ENCODE measurements at places on chromosomes 5 and 9.

DNA sequence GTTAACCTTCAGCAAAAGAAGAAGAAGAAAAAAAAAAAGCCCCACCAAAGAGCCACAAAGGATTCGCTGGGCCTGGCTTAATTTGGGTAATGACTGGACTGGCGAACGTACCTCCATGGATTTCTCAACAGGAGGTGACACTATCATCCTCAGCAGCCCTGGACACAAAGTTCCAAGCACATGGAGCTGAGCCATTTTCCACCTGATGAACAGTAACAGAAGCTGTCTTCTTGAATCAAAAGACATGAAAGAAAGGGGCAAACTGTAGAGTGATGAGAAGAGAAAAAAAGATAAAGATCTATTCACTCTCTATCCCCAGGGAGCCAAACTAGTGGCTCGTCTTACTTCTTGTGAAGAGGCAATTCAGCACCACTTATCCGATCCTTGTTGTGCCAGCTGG is 150.2 kb upstream of the TRPM3 start:
- H3K27ac ChIP-seq = no peak overlapping the region
- no peak overlapping the region for H3K4me3 ChIP-seq
- H3K4me1 ChIP-seq = no peaks in the 10 kb centered on the region
- peaks cover 7% of the 10 kb centered on the region for H3K27me3 ChIP-seq
- H3K36me3 ChIP-seq = no peaks in the 10 kb centered on the region

DNA sequence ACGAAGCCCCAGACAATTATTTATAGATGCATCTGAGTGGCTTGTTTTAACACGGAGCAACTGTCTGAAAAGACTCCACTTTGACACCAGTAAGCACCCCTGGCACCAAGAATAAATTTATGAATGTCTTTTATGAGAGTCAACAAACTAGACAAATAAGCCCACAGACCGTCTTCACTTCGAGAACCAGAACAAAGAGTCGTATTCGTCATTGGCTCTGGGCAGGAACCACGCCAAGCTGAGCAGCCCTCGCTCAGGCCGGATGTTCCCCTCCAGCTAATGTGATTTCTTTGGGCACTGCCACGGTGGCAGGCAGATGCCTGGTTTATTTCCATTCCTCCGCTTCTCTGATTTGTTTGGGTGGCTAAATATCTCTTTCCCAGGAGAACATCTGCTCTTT is 91.9 kb upstream of the STC2 start:
- no peaks in the 10 kb centered on the region for H3K4me1 ChIP-seq
- no peak overlapping the region for H3K4me3 ChIP-seq
- H3K27ac ChIP-seq = peak overlapping the region; percentile 8
- no peaks in the 10 kb centered on the region for H3K36me3 ChIP-seq
- no peaks in the 10 kb centered on the region for H3K27me3 ChIP-seq

- no peaks in the 10 kb centered on the region for H3K27me3 ChIP-seq
- H3K27ac ChIP-seq = peak overlapping the region; percentile 76
- DNase-seq = no peak
- H3K4me3 ChIP-seq = no peak overlapping the region
- peaks cover 40% of the 10 kb centered on the region for H3K4me1 ChIP-seq
Measured at GRCh38 chr9:126393876-126394275, 67.2 kb downstream of the MVB12B start.

DNA sequence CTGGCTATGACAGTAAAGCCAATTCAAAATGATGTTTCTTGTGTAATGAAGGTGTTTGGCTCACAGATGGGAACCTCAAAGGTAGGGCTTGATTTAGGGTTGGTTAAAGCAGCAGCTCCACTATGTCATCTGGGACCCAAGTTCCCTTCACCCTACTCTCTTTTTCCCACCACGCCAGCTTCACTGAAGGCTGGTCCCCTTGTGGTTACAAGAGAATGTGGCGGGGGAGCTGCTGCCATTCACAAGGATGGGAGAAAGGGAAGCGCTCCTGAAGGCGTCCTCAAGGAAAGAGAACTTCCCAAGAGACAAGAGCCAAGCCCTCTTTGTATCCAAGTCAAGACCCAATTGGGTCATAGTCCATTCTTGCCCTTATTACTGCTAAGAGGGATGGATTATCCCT is 72.7 kb downstream of the NTRK2 start:
- no peak overlapping the region for H3K27ac ChIP-seq
- no peaks in the 10 kb centered on the region for H3K4me1 ChIP-seq
- peaks cover 14% of the 10 kb centered on the region for H3K27me3 ChIP-seq
- no peaks in the 10 kb centered on the region for H3K36me3 ChIP-seq

DNA sequence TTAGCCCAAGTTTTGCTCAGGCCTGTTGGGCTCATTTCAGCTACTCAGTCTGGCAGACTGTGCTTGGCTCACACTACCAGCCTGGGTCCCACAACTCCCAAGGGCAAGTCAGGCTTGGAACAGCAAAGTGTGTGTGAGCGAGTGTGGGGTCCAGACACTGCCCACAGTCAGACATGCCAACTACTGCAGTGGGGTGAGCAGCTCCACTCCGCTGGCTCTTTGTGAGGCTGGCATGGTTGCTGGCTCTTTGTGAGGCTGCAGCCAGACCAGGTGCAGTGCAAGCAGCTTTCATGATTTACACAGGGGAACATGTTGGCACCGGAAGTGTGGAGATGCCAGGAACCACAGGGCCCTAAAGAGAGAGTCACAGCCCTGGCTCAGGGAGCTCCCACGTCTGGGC is 606.7 kb upstream of the FAM174A start:
- H3K4me1 ChIP-seq = no peaks in the 10 kb centered on the region
- H3K27me3 ChIP-seq = no peaks in the 10 kb centered on the region
- H3K36me3 ChIP-seq = no peaks in the 10 kb centered on the region
- H3K27ac ChIP-seq = no peak overlapping the region
- no peak for DNase-seq

GRCh38 chr9:16058131-16058549 is 505.3 kb downstream of the CCDC171 start:
- H3K4me1 ChIP-seq = no peaks in the 10 kb centered on the region
- H3K4me3 ChIP-seq = no peak overlapping the region
- peaks cover 5% of the 10 kb centered on the region for H3K27me3 ChIP-seq
